GM23248 (cell line): ENCODE measurements at places on chromosomes 6 and 20. TPM values are rescaled to one million over a fixed set of nuclear protein-coding genes. Genes with fewer than 3 reads are reported as not detected.

DNA sequence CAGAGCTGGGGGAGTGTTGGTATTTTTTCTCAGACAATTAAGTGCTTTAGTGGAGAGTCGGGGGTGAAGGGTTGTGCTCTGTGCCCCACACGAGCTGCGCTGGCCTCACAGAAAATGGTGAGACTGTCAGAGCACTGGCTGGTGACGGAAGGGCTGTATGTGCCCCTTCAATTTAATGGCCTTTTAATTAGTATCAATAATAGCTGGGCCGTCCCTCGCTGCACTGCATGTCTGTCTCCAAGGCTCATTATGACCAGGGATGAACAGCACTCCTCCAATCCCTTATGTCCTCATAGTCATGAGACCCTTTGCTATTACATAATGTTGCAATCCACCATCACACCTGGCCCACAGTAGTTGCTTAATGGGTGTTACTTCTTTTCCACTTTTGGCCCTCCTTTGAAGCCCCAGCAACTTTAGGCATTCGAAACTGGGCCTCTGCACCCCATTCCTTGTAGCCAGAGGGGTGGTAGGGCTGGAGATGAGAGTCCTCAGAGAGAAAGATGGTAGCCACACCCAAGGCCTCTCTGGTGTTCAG, 9.5 kb upstream of the RALY start:
- H3K4me1 ChIP-seq: no peaks in the 10 kb centered on the region
- H3K36me3 ChIP-seq: no peaks in the 10 kb centered on the region
- DNase-seq: no peak
- peaks cover 2% of the 10 kb centered on the region; the same call in 1 of the 2 replicates for H3K27me3 ChIP-seq

DNA sequence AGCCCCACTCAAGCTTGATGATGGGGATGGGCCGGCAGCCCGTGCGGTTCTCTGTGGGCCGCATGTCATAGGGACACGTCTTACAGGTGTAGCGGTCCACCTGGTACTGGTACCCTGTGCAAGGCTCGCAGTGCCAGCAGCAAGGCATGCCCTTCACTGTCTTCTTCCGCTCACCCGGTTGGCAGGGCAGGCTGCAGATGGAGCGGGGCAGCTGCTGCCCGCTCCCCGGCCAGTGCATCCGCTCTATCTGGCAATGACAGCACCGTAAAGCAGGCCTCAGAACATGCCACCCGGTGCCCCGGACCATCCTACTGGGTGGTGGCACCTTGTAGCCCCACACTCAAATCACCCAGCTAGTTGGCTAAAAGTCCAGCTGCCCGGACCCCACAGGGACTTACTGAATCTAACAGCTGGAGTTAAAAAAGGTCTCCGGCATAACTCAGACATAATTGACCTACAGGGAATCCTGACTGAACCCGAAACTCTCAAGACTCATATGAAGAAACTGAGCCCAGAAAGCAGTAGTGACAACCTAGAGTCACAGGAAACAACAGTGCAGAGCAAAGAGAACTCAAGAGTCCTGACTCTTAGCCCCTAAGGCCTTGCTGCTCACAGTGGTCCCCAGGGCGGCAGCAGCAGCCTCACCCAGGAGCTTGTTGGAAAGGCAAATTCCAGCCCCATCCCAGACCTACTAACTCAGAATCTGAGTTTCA, 109.4 kb downstream of the GRM4 start:
- H3K36me3 ChIP-seq: no peaks in the 10 kb centered on the region
- H3K27ac ChIP-seq: no peak overlapping the region
- no peak overlapping the region for H3K4me3 ChIP-seq
- no peak for DNase-seq
- H3K27me3 ChIP-seq: peaks cover 3% of the 10 kb centered on the region; the same call in 1 of the 2 replicates

DNA sequence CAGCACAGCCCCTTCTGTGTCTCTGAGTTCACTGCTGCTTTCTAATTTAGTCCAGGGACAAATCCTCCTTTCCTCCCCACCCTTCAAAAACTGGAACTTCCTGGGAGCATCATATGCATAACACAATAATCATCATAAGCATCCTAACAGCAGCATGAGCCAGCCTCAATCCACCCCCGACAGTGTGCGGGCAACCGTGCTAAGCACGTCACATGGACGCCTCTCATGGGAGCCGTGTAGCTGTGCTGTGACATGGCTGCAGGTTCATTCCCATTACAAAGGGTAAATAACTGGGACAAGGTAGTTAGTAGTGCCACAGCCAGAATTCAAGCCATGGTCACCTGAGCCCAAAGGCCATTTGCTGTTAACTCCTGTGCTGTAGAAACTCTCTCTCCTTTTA, 24.5 kb upstream of the ULBP3 start:
- H3K4me3 ChIP-seq: no peak overlapping the region
- H3K27me3 ChIP-seq: peaks cover 23% of the 10 kb centered on the region; the same call in 1 of the 2 replicates
- H3K36me3 ChIP-seq: no peaks in the 10 kb centered on the region
- no peak for DNase-seq
- H3K4me1 ChIP-seq: peaks cover 6% of the 10 kb centered on the region; the same call in 1 of the 2 replicates
- H3K27ac ChIP-seq: no peak overlapping the region

GRCh38 chr6:135935941-135936601, 84.6 kb downstream of the PDE7B start:
- peaks cover 27% of the 10 kb centered on the region for H3K4me1 ChIP-seq
- peak overlapping the region; percentile 25 for H3K4me3 ChIP-seq
- no peaks in the 10 kb centered on the region for H3K36me3 ChIP-seq
- no peaks in the 10 kb centered on the region for H3K27me3 ChIP-seq
- peak; percentile 85 for DNase-seq
- H3K27ac ChIP-seq: peak overlapping the region; percentile 98

- peaks cover 17% of the 10 kb centered on the region for H3K4me1 ChIP-seq
- DNase-seq: peak; percentile 5
- no peak overlapping the region for H3K27ac ChIP-seq
Observed at GRCh38 chr6:7920425-7920824, 9.8 kb upstream of the TXNDC5 start.

DNA sequence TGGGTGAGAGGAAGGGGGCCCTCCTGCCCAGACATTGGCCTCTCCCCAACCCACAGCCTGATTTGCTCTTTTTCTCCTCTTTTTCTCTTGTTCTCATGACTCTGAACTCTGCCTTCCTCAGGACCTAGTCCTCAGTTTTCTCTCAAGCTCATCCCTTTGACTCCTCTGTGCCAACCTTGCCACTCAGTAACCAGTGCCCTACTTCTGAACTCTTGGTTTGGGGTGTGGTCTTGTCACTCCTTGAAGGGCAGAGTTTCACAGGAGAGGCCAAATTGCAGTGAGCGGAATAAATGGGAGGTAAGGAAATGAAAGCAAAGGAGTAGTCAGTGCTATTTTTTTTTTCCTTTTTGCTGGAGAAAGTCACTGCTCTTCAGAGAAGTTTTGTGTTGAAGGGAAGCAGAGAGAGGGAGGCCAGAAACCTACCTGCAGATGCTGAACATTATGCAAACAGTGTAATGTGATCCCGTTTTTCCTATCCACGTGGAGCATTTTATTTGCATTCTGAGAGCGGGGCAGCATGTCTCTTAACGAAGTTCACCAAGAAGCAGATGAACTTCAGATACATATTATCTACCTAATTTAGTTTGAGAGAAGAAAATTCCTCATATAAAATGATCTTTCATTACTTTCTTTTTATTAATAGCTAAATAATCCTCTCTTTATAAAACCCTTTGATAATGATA, 26.9 kb downstream of the CFAP61 start:
- H3K27me3 ChIP-seq: peaks cover 12% of the 10 kb centered on the region
- no peak overlapping the region for H3K4me3 ChIP-seq
- no peak for DNase-seq
- H3K36me3 ChIP-seq: no peaks in the 10 kb centered on the region
- 0 out of 2 replicates have a peak, but pooled peaks cover 7% of the 10 kb centered on the region for H3K4me1 ChIP-seq
- H3K27ac ChIP-seq: no peak overlapping the region

DNA sequence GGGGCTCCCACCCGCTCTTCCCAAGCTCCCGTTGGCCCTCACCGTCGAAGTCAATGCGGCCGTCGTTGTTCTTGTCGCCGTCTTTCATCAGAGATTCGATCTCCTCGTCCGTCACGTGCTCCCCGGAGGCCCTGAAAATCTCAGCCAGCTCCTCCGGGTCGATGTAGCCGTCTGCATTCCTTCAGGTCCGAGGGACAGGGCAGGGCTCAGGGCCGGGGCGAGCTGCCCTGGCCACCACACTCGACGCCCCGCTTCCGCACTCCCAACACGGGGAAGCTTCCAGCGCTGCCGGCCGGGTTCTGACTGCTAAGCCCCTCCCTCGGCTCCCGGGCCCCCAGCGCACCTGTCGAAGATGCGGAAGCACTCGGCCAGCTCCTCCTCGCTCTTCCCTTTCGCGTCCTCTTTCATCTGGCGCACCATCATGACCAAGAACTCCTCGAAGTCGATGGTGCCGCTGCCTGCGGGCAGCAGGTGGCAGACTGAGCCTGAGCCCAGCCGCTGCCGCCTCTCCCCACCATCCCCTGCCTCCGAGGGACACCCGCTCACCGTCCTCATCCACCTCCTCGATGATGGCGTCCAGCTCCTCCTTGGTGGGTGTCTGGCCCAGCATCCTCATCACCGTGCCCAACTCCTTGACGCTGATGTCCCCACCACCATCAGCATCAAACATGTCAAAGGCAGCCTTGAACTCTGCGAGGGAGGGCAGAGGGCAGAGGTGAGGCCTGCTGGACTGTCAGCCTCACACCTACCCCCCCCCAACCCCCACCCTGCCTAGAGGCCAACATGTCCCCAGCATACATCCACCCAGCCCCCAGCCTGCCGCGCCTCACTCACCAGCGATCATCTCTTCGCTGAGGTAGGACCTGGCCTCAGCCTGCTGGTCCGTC, 2.9 kb downstream of the TNNC2 start:
- peaks cover 11% of the 10 kb centered on the region for H3K4me1 ChIP-seq
- peak; percentile 65 for DNase-seq
- no peaks in the 10 kb centered on the region for H3K27me3 ChIP-seq
- H3K27ac ChIP-seq: no peak overlapping the region
- H3K36me3 ChIP-seq: no peaks in the 10 kb centered on the region

GRCh38 chr20:62991863-62992262, 14.9 kb downstream of the BHLHE23 start:
- DNase-seq: no peak
- H3K4me3 ChIP-seq: no peak overlapping the region
- no peaks in the 10 kb centered on the region for H3K4me1 ChIP-seq
- no peaks in the 10 kb centered on the region for H3K36me3 ChIP-seq

DNA sequence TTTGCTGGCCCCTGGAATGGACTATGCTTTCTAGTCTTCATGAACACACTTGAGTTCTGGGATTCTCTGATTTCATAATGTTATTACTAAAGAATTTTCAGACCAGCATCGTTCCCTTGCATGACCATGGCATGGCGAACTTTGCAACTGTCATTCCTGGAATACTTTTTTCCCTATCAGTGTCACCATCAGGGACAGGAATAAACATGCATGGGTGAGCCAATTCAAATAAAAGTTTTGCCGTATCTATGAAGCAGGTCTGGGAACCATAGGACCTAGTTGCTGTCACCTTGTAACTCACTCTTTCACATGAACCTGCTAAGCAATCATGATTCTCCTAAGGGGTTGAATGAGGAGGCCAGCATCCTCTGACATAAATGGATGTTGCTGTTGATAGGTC, 68.2 kb upstream of the AGPAT4 start:
- no peaks in the 10 kb centered on the region for H3K36me3 ChIP-seq
- H3K27me3 ChIP-seq: no peaks in the 10 kb centered on the region
- no peak for DNase-seq
- H3K4me3 ChIP-seq: no peak overlapping the region

The CLVS2 gene
- not detected in 2 replicates for total RNA-seq

The GSTA3 gene
- not detected in 2 replicates for total RNA-seq

The PROKR2 gene
- not detected in 2 replicates for total RNA-seq

The SLC17A2 gene
- total RNA-seq: not detected in 2 replicates

The PHACTR2 gene
- 39.0 and 41.9 TPM in 2 replicates for total RNA-seq

The EBF4 gene
- 0.76 TPM in 1 of 2 replicates, not detected in the other for total RNA-seq

The LIME1 gene
- total RNA-seq: 14.1 and 32.0 TPM in 2 replicates
